K562 (cell line): ENCODE measurements at places on chromosomes 3 and 15. TPM values are rescaled to one million over a fixed set of nuclear protein-coding genes. Genes with fewer than 3 reads are reported as not detected.

The IGF2BP2 gene
- 57.3 and 59.6 TPM in 2 replicates for total RNA-seq

DNA sequence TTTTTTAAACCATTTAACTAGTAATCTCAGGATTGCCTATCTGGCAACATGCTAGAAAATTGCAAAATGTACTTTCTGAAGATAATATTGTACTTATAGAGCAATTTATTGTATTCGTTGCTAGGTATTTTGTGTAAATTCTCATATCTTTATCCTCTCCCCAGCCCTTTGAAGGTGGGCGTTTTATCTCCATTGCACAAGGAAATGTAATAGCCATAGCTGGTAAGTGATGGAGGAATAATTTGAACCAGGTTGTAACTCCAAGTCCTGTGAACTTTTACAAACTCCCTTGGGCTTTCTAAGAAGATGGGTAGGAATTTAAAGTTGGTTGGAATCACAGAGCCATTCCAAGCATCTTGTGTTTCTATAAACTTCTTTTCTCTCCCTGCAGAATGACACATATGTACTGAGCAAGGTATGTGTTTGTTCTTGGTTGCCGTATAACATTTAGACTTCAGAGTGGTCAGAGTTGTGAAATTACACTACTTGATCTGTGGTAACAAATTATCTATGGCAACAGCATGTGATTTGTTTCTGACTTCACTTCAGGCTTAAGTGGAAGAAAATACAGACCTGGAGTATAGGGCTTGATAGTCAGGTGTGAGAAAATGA is 170.9 kb downstream of the AKAP13 start:
- DNase-seq = no peak
- H3K4me3 ChIP-seq = no peak overlapping the region
- no peak overlapping the region for H3K27ac ChIP-seq
- no peaks in the 10 kb centered on the region for H3K4me1 ChIP-seq
- H3K27me3 ChIP-seq = no peaks in the 10 kb centered on the region

The ALDH1A2 gene
- 393 and 398 TPM in 2 replicates for total RNA-seq

DNA sequence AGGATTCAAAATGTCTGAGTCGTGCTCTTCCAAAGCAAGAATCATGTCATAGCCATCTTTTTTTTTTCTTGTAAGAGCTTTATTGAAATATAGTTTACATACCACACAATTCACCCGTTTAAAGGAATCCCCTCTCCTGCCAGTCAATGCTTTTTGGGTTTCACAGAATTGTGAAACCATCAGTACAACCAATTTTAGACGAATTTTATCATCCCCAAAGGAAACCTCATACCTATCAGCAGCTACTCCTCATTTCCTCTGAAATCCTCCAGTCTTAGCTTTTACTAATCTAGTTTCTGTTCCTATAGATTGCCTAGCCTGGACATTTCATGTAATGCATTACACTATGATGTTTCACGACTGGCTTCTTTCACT is 39.6 kb downstream of the ADIPOQ start:
- H3K4me3 ChIP-seq = no peak overlapping the region
- no peaks in the 10 kb centered on the region for H3K27me3 ChIP-seq
- peak overlapping the region; percentile 64 for H3K27ac ChIP-seq
- peaks cover 11% of the 10 kb centered on the region for H3K4me1 ChIP-seq
- H3K36me3 ChIP-seq = no peaks in the 10 kb centered on the region

DNA sequence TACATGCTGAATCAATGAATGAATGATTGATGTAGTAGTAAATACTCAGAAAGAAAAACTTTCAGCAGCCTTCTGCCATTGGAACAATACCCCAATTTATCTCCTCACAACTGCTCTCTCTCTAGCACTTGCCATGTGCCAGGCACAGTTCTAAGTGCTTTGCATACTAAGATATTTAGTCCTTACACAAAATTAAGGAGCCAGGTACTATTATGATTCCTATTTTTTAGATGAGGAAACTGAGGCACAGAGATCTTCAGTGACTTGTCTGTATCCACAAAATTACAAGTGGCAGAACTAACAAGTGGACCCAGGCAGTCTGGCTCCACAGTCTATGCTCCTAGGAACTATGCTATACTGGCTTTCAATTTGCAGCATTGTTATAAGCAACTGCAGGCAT is 279.2 kb downstream of the LSAMP start:
- H3K27me3 ChIP-seq = no peaks in the 10 kb centered on the region
- DNase-seq = no peak
- no peaks in the 10 kb centered on the region for H3K4me1 ChIP-seq
- no peak overlapping the region for H3K27ac ChIP-seq
- no peak overlapping the region for H3K4me3 ChIP-seq
- no peaks in the 10 kb centered on the region for H3K36me3 ChIP-seq

The PPP2R3A gene
- total RNA-seq = 0.18 and 0.22 TPM in 2 replicates

The RASGRP1 gene
- 0.31 and 0.51 TPM in 2 replicates for total RNA-seq

DNA sequence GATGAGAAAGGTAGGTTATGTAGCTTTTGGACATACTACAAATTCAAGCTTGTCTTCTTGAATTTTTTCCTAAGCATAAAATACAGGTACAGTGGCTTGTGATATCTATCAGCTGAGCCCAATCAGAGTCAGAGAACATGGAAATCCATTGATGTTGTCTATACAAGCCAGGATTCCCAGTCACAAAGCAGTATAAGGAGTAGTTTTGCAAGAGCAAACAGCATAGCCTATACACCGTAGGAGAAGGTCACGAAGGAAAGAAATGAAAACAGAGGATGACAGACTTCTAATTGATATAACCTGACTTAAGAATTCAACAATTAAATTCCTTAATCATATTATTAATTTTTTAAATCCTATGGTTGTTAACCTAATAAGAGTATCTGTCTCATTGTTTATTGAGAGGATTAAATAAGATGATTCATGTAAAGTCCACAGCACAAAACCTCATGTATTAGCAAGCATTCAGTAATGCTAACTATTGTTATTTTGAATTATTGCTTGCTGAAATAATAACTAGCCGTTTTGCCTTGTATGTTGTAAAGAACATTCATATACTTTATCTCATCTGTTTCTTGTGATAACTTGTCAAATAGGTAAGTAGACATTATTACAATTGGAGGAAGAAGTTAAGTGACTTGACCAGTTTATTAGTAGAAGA is 276.6 kb upstream of the ZPLD1 start:
- H3K27ac ChIP-seq = no peak overlapping the region
- H3K36me3 ChIP-seq = no peaks in the 10 kb centered on the region
- H3K4me3 ChIP-seq = no peak overlapping the region
- H3K4me1 ChIP-seq = no peaks in the 10 kb centered on the region
- no peak for DNase-seq

DNA sequence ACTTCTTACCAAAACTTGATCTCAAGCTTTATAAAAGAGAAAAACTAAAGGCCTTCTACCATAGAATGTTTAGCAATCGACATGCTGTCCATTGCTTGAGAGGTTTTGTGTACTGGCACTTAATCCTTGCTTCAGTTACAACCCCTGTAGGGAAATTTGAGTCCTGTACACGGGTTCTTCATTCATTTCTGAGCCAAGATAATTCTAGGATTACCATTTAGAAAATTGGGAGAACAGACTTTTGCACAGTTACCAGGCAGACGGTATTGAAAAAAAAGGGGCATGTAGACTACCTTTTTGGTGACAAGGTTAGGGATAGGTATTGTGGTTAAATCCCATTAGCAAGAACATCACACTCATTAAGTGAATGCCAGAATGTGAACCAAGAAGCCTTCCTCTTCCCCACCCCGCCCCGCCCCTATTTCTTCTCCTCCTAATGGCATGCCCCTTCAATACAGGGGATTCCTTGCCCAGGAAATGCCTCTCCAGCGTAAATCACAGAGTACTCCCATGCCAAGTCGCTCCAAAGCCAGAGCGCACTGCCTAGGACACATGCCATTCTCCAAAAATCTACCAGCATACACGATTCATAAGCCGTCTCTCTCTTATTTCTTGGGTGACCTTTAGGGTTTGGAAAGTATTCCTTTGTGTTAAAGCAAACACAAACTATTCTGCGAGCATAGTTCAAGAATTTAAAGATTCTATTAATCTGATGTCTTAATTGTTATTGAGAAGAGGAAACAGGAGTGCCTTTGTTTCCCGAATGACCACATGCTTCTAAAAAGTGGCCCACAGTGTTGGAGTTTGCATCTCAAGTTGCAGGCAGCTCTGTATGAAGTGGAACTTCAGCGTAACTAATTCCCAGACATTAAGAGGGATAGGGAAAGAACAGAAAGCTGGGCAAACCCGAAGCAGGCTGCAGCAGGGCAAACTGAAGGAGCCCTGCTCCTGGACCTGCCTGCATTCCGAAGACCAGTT is 164.0 kb upstream of the NR2F2 start:
- H3K27ac ChIP-seq = no peak overlapping the region
- H3K27me3 ChIP-seq = no peaks in the 10 kb centered on the region
- no peaks in the 10 kb centered on the region for H3K36me3 ChIP-seq
- H3K4me1 ChIP-seq = peaks cover 10% of the 10 kb centered on the region; the same call in 2 of the 3 replicates
- no peak overlapping the region for H3K4me3 ChIP-seq

The CFAP92 gene
- total RNA-seq = 0.27 and 0.81 TPM in 2 replicates

- no peaks in the 10 kb centered on the region for H3K36me3 ChIP-seq
- peaks cover 9% of the 10 kb centered on the region; the same call in 1 of the 2 replicates for H3K4me1 ChIP-seq
- H3K4me3 ChIP-seq = no peak overlapping the region
- H3K27ac ChIP-seq = no peak overlapping the region
- DNase-seq = no peak
Measured at GRCh38 chr15:85766001-85766831, 28.5 kb downstream of the KLHL25 start.

The CEMIP gene
- 0.33 and 0.36 TPM in 2 replicates for total RNA-seq

DNA sequence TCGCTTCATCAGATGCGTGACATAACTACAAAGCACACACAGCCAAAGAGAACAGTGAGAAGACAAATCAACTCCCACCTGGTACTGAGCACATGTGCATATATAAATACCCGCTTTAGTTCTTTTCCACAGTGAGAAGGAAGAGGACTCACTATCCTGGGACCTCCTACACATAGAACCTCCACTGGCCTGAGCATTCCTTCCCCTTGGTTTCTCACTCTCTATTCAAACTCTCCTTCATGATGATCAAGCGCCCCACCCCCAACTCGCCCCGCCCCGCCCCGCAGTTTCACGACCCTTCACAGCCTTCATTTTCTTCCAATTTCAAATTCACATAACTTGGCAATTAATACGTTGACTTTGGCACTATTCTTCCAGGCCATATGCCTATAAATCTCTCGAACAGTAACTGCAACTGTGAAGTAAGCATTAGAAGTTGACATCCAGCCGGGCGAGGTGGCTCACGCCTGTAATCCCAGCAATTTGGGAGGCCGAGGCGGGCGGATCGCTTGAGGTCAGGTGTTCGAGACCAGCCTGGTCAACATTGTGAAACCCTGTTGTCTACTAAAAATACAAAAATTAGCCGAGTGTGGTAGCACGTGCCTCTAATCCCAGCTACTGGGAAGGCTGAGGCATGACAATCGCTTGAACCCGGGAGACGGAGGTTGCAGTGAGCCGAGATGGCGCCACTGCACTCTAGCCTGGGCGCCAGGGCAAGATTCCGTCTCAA is 1.1 kb downstream of the RPS17 start:
- H3K4me3 ChIP-seq = peak overlapping the region; percentile 95
- H3K36me3 ChIP-seq = peaks cover 69% of the 10 kb centered on the region
- DNase-seq = peak; percentile 29
- peaks cover 17% of the 10 kb centered on the region; the same call in 2 of the 3 replicates for H3K4me1 ChIP-seq
- no peaks in the 10 kb centered on the region for H3K27me3 ChIP-seq

DNA sequence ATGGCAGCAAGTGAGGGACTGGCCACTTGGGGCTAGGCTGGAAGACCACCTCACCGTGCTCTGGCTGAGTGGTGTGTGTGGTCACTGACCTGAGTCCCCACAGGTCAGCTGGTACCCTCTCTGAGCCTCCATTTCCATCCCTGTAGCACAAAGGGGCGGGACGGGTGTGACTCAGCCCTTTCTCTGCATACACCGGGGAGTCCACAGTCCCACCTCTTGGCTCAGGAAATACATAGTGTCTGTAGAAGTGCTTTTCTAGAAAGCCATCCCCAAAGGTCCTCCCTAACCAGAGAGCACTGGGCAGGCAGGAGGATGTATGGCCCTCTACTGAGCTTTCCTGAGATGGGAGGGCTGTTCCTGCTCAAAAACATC is 27.2 kb downstream of the WNT7A start:
- H3K4me1 ChIP-seq = peaks cover 4% of the 10 kb centered on the region; the same call in 1 of the 2 replicates
- H3K27ac ChIP-seq = no peak overlapping the region
- peak; percentile 39 for DNase-seq
- H3K27me3 ChIP-seq = peaks cover 67% of the 10 kb centered on the region
- H3K36me3 ChIP-seq = no peaks in the 10 kb centered on the region

- H3K4me3 ChIP-seq = no peak overlapping the region
- DNase-seq = no peak
- H3K36me3 ChIP-seq = no peaks in the 10 kb centered on the region
- no peaks in the 10 kb centered on the region for H3K4me1 ChIP-seq
- no peaks in the 10 kb centered on the region for H3K27me3 ChIP-seq
Measured at GRCh38 chr3:111286746-111287145, 215.1 kb downstream of the NECTIN3 start.

DNA sequence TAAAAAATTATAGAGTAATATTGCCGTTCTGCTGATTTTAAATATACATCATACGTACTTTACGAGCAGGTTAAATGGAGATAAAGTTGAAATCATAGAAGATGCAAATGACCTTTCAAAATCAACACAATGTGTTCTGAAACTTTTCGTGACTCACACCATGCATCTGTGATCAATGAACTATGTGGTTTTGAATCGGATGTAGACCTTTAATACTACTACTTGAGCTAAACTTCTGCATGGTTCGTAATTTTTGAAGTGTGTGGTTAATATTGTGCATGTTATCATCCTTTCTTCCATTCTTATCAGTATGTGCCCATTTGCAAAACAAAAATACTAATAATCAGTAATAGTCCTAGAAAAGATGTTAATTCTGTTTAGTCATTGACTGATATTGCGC is 58.9 kb downstream of the GASK1A start:
- no peak overlapping the region for H3K4me3 ChIP-seq
- H3K27ac ChIP-seq = no peak overlapping the region

- no peak overlapping the region for H3K27ac ChIP-seq
- DNase-seq = no peak
- H3K4me1 ChIP-seq = no peaks in the 10 kb centered on the region
- H3K4me3 ChIP-seq = no peak overlapping the region
- no peaks in the 10 kb centered on the region for H3K36me3 ChIP-seq
Measured at GRCh38 chr3:54476891-54477290, 354.5 kb downstream of the CACNA2D3 start.

- H3K4me3 ChIP-seq = no peak overlapping the region
- H3K27me3 ChIP-seq = peaks cover 10% of the 10 kb centered on the region; the same call in 1 of the 2 replicates
- no peaks in the 10 kb centered on the region for H3K4me1 ChIP-seq
- H3K27ac ChIP-seq = no peak overlapping the region
- no peak for DNase-seq
- H3K36me3 ChIP-seq = no peaks in the 10 kb centered on the region
Measured at GRCh38 chr3:150871192-150871591, 34.0 kb downstream of the MINDY4B start.

- H3K27ac ChIP-seq = no peak overlapping the region
- H3K4me1 ChIP-seq = no peaks in the 10 kb centered on the region
- DNase-seq = no peak
- H3K4me3 ChIP-seq = no peak overlapping the region
- no peaks in the 10 kb centered on the region for H3K27me3 ChIP-seq
- no peaks in the 10 kb centered on the region for H3K36me3 ChIP-seq
Measured at GRCh38 chr3:24688446-24689148, 193.9 kb upstream of the THRB start.

DNA sequence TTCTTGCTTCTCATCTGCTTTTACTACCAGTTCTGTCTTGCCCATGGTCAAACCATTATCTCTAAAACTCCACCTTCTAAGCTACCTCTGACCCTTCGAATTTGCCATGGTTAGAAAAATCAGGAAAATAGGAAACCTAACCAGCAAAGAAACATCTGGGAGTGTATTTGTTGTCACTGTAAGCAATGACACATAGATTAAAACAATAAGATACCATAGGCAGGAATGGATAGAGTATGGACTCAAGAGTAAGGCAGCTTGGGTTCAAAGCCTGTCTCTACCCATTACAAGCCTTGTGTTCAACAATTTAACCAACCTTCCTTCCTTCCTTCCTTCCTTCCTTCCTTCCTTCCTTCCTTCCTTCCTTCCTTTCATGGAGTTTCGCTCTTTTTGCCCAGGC is 34.9 kb downstream of the CRTC3 start:
- H3K27ac ChIP-seq = no peak overlapping the region
- no peak for DNase-seq
- H3K4me1 ChIP-seq = peaks cover 5% of the 10 kb centered on the region; the same call in 1 of the 2 replicates
- no peak overlapping the region for H3K4me3 ChIP-seq
